Thyroid gland (tissue), 4 donors: ENCODE measurements at places on chromosomes 2 and 18.

DNA sequence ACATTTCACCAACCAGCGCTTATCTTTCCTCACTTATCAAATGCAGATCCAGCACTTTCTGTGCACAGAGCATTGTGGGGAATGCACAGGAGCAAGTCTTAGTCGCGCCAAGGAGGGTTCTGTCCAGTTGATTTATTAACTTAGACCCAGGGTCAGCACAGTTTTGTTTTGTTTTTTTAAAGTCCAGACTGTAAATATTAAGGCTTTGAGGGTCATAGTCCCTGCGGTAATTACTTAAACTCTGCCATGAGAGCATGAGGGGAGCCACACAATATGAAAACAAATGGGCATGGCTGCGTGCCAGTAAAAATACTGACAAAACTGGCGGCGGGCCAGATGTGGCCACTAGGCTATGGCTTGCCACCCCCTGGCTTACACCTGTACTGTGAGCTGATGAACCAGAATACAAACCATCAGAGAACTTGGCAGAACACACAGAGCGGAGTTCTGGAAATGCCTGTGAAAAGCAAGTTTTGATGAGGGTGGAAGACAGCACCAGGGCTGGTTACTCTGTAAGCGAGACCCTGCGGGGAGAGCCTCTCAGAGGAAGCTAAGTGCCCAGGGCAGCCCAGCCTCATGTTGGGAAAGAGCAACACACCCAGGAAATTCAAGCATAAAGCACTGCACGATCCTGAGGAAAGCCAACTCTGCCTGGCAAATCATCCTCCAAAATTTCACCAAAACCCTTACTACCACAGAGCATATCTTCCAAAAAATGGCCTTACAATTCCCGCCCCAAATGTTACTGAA, 43.6 kb downstream of the L3MBTL4 start:
- DNase-seq, result peak; percentile 83
- H3K27ac ChIP-seq, result peak overlapping the region; percentile 11
- H3K4me3 ChIP-seq, result no peak overlapping the region
- H3K36me3 ChIP-seq, result no peaks in the 10 kb centered on the region
- H3K4me1 ChIP-seq, result peaks cover 23% of the 10 kb centered on the region

- H3K27ac ChIP-seq, result no peak overlapping the region
- peaks cover 13% of the 10 kb centered on the region for H3K36me3 ChIP-seq
- peaks cover 22% of the 10 kb centered on the region for H3K4me1 ChIP-seq
- H3K27me3 ChIP-seq, result no peaks in the 10 kb centered on the region
- DNase-seq, result peak; percentile 31
- no peak overlapping the region for H3K4me3 ChIP-seq
Observed at GRCh38 chr2:96267159-96267971, 1.3 kb downstream of the CIAO1 start.

DNA sequence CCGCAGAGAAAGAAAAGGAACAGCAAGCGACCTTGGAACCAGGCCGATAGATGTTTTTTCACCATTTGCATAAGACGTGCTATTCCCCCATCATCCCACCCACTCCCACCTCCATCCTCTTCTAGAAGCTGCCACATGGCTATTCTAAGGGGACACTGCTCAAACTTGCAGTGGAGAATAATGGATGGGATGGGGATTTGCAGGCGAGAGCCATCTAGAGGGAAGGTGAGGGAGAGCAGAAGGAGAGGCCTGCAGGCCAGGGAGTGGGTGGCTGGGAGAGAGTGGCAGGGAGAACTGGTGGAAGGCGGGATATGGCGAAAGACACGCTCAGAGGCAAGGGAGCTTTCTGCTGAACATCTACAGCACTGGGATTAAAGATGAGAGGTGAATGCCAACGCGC, 84.9 kb downstream of the MAPK4 start:
- no peak overlapping the region for H3K27ac ChIP-seq
- H3K36me3 ChIP-seq, result no peaks in the 10 kb centered on the region
- peaks cover 7% of the 10 kb centered on the region for H3K4me1 ChIP-seq
- no peak for DNase-seq

- no peak overlapping the region for H3K27ac ChIP-seq
- H3K36me3 ChIP-seq, result no peaks in the 10 kb centered on the region
- no peak for DNase-seq
Observed at GRCh38 chr2:105791229-105791628, 46.5 kb downstream of the NCK2 start.

DNA sequence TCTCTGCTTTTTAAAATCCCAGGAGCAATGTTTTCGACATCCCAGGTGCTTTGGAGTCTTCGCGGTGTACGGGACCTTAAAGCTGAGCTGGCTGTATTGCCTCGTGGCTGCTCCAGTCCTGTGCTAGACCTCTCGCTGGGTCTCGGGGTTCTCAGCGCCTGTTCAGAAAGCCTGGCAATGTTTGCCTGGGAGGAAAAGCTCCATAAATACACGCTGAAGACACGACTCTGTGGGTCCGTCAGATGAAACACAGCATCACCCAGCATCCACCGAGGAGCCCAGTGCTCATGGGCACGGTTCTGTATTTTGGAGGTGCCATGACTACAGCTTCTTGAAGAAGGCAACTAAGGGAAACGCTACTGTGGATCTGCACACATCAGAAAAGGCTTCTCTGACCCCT, 21.6 kb downstream of the MBP start:
- H3K27me3 ChIP-seq, result no peaks in the 10 kb centered on the region
- no peak for DNase-seq
- no peaks in the 10 kb centered on the region for H3K36me3 ChIP-seq
- no peak overlapping the region for H3K27ac ChIP-seq
- H3K4me3 ChIP-seq, result no peak overlapping the region

DNA sequence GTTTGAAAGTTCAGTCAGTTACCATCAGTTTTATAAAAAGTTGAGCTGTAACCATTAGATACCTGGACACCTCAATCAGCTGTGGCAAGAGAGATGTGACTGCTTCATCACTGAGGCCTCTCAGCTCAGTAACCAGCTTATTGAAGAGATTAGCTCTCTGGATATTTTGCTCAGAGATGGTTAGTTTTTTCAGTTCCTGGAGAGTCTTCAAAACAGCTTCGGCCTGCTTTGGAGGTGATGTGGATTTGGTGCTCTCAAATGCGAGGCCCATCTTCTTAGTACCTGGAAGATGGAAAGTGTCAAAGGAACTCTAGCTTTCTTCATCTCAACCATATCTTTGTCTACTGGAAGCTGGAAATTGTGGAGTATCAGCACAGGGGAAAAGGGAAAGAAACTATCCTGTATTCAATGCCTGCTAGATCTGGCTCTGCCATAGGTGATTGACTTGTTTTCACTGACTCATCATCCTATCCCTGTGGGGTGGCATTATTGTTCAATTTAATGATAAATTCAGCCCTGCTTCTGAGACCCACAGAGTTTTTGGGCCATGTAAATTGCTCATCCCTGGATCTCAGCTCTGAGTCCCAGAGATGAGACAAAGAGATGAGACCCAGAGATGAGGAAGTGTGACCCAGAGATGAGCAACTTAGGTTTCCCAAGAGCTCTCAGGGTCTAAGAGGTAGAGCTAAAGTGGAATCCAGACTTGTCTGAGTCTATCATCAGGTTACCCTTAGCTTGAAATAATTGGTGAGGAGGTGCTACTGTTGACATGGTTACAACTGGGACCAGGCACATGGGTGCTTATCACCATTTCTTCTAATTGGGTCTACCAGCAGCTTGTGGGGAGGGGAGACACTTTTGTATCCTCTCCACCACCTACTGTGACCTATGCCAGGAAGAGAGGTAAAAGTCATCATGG, 10.4 kb downstream of the APOB start:
- DNase-seq, result no peak
- no peaks in the 10 kb centered on the region for H3K36me3 ChIP-seq
- no peaks in the 10 kb centered on the region for H3K27me3 ChIP-seq
- no peak overlapping the region for H3K27ac ChIP-seq
- H3K4me3 ChIP-seq, result no peak overlapping the region

DNA sequence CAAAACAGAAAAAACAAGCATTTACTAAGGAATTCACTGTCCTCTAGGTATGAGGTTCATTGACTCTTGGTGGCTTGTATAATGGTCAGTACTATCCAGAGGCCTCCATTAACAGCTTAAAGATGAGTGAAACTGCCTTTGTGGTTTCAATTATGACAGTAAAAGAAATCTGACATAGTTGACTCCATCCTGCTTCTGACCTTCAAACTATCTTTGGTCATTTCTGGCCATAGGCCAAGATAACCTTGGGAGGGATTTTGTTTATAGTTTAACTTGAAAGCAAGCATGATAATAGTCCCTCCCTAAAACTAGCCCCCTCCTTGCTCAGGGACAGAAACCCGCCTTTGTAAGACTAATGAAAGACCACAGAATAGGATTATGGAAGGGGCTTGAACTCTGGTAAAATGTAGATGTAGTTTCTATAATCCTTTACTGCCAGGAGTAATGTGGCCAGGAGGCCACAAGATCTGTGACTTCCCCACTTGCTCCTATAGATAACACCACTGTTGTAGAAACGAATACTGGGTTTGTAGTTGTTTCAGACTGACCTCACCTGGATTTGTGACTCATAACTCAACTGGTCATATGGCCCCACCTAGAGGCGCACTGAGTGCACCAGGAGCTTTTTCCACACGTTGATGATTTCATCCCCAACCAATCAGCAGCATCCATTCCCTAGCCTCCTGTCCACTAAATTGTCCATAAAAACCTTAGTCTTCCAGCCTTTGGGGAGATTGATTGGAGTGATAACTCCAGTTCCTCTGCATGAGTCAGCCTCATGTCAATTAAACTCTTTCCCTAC, 8.6 kb upstream of the PLEKHM3 start:
- peak; percentile 62 for DNase-seq
- no peak overlapping the region for H3K4me3 ChIP-seq
- H3K27me3 ChIP-seq, result no peaks in the 10 kb centered on the region
- H3K27ac ChIP-seq, result no peak overlapping the region

DNA sequence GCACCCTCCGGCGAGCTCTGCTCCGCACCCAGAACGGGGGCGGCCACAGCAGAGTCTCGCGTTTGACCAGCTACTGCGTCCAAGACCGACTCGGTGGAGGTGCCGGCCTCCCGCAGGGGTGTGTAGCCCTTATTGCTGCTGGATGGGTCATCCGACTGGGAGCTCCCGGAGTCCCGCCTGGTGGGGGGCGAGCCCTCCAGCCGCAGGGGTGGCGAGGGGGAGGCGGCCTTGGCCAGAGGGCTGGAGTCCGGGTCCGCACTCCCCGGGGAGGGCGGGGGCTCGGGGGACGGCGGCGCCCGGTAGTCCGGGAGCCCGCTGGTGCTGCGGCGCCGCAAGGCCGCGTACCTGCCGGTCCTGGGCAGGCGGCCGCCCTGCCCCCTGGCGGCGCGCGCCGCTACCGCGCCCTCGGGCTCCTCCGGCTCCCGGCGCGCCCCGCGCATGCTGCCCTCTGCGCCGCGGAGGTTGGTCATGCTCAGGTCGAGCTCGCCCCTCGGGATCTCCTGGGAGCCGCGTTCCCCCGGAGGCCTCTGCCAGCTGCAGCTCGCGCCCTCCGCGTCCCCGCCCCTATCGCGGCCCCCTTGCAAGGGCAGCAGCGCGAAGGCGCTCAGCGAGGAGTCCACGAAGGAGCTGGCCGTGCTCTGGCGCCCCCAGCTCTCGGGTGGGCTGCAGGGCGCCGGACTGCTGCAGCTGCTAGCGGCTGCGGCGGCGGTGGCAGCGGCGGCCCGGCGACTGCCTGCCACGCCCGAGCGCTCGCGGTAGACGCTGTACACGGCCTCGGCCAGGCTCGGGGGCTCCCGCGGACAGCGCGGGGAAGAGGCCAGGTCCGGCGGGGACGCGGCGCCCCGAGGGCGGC, 4.8 kb downstream of the TMEM200C start:
- peak; percentile 55 for DNase-seq
- H3K27ac ChIP-seq, result no peak overlapping the region
- peaks cover 9% of the 10 kb centered on the region for H3K27me3 ChIP-seq
- peaks cover 6% of the 10 kb centered on the region for H3K4me1 ChIP-seq
- H3K4me3 ChIP-seq, result peak overlapping the region; percentile 23

GRCh38 chr2:98379311-98380202, 33.3 kb downstream of the CNGA3 start:
- H3K4me1 ChIP-seq, result peaks cover 4% of the 10 kb centered on the region
- H3K27me3 ChIP-seq, result no peaks in the 10 kb centered on the region
- DNase-seq, result peak; percentile 8
- no peak overlapping the region for H3K4me3 ChIP-seq
- no peaks in the 10 kb centered on the region for H3K36me3 ChIP-seq

DNA sequence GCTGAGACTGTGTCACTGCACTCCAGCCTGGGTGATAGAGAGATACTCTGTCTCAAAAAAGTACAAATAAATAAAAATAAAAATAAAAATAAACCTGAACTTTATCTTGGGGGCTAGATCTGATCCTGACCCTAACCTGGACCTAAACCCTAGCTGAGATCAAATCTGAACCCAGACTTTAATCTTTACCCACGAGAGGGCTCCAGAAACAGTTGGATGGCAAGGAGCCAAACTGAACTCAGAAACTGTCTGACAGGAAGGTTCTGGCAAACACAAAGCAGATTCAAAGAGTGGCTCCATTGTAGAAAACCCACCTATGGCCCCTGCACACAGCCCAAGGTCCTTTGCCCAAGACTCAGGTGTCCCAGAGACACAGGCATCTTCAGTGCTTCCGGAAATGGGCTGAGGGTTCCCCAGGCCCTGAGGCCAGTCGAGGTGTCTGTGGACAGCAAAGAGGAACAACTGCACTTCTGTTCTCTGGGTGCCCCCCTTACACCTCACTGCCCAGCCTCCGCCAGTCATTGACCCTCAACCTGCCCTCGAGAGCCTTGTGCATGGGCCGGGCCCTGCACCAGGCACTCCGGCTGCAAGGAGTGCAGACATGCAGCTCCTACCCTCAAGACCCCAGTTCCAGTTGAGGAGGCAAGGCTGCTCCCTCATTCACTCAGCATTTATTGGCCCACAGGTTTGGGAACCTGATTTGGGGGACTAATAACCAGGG, 95.2 kb downstream of the TFCP2L1 start:
- no peak overlapping the region for H3K27ac ChIP-seq
- H3K4me1 ChIP-seq, result peaks cover 6% of the 10 kb centered on the region
- no peaks in the 10 kb centered on the region for H3K27me3 ChIP-seq
- no peak for DNase-seq
- H3K4me3 ChIP-seq, result no peak overlapping the region
- no peaks in the 10 kb centered on the region for H3K36me3 ChIP-seq

DNA sequence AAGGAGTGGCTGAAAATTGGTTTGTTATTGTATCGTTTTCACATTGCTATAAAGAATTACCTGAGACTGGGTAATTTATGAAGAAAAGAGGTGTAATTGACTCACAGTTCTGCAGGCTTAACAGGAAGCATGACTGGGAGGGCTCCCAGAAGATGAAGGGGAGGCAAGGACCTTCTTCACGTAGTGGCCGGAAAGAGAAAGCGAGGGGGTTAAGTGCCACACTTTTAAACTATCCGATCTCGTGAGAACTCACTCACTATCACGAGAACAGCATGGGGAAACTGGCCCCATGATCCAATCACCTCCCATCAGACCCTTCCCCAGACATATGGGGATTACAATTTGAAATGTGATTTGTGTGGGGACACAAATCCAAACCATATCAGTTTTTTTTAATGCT, 81.6 kb downstream of the FBXO15 start:
- no peaks in the 10 kb centered on the region for H3K4me1 ChIP-seq
- no peak overlapping the region for H3K4me3 ChIP-seq
- H3K36me3 ChIP-seq, result no peaks in the 10 kb centered on the region
- DNase-seq, result no peak
- H3K27ac ChIP-seq, result no peak overlapping the region

- no peaks in the 10 kb centered on the region for H3K36me3 ChIP-seq
- no peaks in the 10 kb centered on the region for H3K27me3 ChIP-seq
- H3K27ac ChIP-seq, result no peak overlapping the region
- H3K4me1 ChIP-seq, result no peaks in the 10 kb centered on the region
Observed at GRCh38 chr2:30981510-30981909, 156.7 kb downstream of the GALNT14 start.
